Sigmoid colon (tissue), 7 donors: ENCODE measurements at places on chromosomes 2 and 18. TPM values are rescaled to one million over a fixed set of nuclear protein-coding genes. Genes with fewer than 3 reads are reported as not detected.

Gene RAX
- not detected for total RNA-seq

Gene LIMS4
- 0.33 TPM for total RNA-seq

Gene POTEF
- not detected for total RNA-seq

Gene SPATA3
- total RNA-seq, result not detected

Gene SLC9A4
- total RNA-seq, result not detected

Gene SAG
- total RNA-seq, result not detected

GRCh38 chr18:39421276-39421675 is 1855.7 kb upstream of the CELF4 start:
- DNase-seq, result no peak

DNA sequence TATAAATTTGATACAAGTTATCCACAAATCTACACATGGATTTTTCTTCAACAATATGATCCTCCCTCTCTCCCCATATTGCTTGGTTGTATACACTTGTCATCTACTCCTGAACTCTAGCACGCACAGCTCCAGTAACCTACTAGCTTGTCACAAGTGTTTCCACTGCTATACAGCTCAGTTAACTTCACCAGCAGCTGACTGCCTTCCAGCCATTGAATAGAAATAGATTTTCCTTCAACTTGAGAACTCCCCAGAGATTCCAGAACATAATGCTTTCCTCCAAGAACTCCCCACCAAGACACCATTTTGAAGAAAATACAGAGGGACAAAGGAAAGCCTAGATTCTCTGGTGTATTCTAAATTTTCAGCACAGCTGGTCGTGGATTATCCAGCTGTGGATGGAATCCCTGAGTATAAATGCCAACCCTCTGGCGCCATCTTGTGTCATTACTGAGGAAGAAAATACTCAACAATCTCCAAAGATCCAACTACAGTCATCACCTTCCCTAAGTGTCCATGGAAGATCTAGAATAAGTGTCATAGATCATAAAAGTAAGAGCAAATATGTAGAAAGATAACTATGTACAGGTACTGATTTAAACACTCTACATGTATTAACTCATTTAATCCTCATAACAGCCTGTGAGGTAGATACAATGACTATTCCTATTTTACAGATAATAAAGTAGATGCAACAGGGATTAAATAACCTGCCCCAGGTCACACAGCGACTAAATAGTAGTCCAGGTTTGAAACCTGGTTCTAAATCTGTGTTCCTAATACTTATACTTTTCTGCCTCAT is 156.7 kb downstream of the ARHGAP28 start:
- no peak for DNase-seq

DNA sequence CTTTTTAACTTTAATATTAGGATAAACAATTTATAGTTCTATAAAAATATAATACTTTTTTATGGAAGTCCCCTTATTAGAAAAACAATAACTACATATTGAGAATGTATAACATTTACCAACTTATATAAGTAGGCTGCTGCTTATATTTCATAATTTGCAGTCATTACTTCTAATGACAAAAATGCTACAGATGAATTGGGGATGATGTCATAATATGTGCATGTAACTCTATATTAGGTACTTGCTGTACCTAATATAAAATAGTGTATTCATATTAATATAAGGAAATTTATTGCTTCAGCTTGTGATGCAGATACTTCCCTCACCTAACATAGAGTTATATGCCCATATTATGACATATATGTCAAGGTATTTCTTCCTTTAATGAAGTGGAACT is 100.7 kb downstream of the GALNT13 start:
- DNase-seq, result no peak

GRCh38 chr18:59839246-59839645 is 60.5 kb upstream of the PMAIP1 start:
- no peak for DNase-seq

GRCh38 chr2:120993661-120994060 is 258.0 kb downstream of the GLI2 start:
- no peak for DNase-seq

GRCh38 chr2:184030245-184030644 is 568.1 kb upstream of the ZNF804A start:
- DNase-seq, result no peak

GRCh38 chr2:169713331-169713730 is 19.1 kb downstream of the PHOSPHO2 start:
- DNase-seq, result no peak

DNA sequence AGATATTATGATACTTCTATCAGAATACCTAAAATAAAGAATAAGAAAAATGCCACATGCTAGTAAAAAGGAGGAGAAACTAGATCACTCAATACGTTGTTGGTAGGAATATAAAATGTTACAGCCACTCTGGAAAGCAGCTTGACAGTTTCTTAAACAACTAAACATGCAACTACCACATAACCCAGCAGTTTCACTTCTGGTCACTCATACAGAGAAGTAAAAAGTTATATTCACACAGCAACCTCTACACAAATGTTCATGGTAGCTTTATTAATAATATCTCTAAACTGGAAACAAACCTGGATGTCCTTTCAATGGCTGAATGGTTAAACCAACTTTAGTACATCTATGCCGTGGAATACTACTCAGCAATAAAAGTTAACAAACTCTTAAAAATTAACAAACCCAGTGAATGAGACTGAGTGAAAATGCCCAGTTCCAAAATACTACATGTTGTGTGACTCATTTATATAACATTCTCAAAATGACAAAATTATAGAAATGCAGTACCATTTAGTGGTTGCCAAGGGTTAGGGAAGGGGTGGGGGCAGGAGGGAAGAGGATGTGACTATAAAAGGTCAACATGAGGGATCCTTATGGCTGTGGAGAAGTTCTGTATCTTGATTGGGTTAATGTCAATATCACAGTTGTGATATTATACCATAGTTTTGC is 124.1 kb downstream of the MMADHC start:
- no peak for DNase-seq

DNA sequence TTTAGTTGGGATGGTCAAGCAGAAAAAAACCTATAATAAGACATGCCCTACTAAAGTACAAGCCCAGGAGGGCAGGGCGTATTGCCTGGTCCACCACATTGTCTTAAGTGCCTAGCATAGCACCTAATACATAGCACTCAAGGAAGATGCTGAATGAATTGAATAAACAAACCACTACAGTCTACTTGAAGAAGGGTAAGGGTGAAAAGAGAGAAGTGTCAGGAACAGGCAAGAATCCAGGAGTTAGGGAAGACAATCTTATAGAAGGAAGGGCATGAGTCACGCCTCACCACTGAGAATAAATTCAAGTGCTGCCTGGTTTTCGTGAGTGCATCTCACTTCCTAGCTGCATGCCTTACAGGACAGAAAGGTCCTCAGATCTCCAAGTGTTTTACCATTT is 13.9 kb downstream of the SLC19A3 start:
- DNase-seq, result no peak

GRCh38 chr2:157269922-157270321 is 12.4 kb downstream of the GALNT5 start:
- DNase-seq, result no peak

DNA sequence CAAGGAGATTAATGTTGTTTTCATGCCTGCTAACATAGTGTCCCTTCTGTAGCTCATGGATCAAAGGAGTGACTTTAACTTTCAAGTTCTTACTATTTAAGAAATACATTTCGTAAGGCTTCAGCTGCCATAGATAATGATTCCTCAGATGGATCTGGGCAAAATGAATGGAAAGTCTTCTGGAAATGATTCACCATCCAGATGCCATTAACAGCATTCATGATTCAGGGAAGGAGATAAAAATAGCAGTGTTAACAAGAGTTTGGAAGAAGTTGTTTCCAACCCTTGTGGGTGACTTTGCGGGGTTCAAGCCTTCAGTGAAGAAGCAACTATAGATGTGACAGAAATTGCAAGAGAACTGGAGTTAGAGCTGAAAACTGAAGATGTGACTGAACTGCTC is 17.0 kb downstream of the VRK2 start:
- no peak for DNase-seq

- DNase-seq, result peak; percentile 83
These were observed 6.3 kb upstream of the TEX261 start for GRCh38 chr2:71000780-71001591.

DNA sequence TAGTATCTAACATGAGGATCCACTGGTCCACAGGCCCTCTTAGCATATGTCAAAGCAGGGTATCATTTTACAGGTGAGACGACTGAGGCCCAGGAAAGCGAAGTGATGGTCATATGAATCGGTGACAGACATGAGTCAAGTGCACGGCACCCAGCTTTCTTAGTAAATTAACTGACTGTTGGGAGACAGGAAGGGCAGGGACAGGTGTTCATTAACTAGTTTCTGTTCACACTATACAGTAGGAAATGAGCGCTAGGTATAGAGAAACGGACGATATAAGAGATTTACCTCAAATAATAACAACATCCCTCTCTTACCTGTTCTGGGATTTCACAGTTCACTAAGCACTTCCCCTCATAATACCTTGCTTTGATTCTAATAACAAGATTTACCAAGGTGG is 1.7 kb upstream of the SMARCAL1 start:
- no peak for DNase-seq
